Hypothalamus (tissue), 51 donors: ENCODE measurements at places on chromosomes 7 and 10.

- no peak for DNase-seq
Measured at GRCh38 chr7:123622660-123623386, 21.2 kb downstream of the ASB15 start.

DNA sequence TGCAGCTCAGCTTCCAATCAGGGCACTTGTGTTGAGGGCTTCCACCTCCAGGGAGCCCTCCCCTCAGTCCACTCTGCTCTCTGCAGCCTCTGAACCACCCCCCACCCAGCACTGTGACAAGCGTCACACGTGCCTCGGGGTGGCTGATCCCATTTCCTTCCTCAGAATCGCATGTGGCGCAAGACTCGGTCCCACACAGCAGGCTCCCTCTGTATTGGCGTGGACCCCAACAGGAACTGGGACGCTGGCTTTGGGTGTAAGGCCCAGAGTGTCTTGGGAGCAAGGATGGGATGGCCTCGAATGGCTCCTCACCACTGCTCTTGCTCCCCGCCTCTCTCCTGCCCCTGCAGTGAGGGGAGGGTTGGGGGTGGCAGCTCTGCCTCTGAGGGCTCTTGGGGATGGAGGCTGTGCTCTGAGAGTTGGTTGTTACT is 4.1 kb downstream of the CPA1 start:
- DNase-seq = no peak

- no peak for DNase-seq
Measured at GRCh38 chr7:20786779-20787659, at the start of gene SP8. Gene SP8 (minus strand): TSS chr7:20786886. CDS start chr7:20786798, 88 bp downstream.

DNA sequence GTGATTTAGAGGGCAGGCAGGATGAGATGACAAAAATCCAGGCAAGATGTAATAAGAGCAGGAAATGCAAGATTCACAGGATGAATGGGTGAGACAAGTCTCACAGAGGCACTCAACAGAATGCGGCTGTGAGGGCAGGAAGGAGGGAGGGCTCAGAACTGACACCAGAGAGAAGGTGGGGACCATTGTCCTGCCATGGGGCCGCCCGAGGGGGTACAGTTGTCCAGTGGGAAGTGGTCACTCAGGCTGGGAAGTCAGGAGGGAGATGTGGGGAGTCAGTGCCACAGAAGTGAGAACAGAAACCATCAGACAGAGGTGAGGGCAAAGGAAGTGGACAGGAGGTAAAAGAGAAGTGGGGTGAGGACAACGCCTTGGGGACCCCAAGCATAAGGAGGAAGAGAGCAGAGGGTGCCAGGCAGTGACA is 8.9 kb downstream of the HIP1 start:
- no peak for DNase-seq
